ENCODE measurements at places on chromosomes 16 and 17.

GRCh38 chr17:41965694-41966462 is 717 bp upstream of the CNP start:
- peak; percentile 91 for DNase-seq

GRCh38 chr17:55527540-55528118 is 16.4 kb upstream of the SMIM36 start:
- DNase-seq, result no peak

DNA sequence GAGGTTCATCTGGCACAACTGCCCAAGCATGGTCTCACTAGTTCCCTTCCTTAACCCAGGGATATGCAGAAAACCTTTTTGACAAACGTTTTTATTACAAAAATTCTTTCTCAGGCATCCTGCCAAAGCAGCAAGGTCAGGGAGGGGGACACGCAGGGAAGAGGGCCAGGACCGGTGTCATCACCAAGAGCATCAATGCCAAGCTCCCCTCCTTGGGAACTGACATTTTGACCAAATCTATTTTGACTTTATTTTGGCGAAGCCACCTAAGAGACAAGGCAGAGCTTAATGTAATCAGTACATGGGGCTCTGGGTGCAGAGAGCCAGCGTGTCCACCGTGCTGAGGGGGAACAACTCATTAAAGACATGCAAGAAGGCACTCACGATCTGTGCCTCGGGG is 265.2 kb downstream of the CBLN1 start:
- DNase-seq, result no peak

DNA sequence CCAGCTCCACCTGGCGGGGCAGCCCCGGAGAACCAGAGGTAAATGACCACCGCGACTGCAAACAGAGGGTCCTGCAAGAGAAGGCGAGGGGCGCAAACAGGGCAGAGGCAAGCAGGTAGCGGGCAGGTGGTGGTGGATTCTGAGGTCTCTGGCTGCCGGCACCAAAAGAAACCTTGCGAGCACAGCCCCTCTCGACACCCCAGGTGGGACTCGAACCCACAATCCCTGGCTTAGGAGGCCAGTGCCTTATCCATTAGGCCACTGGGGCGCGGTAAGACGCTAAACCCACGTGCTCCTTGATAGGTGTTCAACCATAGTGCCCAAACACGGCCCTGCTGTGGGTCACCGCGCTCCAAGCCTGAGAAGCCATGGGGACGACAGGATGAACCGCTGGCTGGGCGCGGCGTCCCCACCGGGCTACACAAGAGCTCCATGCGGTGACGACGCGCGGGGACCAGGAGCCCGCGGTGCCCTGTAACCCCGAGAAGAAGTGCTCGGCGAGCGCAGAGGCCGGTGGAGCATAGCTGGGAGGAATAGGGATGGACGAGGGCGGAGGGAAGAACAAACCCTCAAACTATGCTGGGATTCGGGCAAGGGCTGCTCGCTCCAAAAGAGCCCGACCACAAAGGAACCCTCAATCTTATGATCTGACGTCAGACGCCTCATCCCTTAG is 12.4 kb downstream of the ATP5PD start:
- DNase-seq, result peak; percentile 74

DNA sequence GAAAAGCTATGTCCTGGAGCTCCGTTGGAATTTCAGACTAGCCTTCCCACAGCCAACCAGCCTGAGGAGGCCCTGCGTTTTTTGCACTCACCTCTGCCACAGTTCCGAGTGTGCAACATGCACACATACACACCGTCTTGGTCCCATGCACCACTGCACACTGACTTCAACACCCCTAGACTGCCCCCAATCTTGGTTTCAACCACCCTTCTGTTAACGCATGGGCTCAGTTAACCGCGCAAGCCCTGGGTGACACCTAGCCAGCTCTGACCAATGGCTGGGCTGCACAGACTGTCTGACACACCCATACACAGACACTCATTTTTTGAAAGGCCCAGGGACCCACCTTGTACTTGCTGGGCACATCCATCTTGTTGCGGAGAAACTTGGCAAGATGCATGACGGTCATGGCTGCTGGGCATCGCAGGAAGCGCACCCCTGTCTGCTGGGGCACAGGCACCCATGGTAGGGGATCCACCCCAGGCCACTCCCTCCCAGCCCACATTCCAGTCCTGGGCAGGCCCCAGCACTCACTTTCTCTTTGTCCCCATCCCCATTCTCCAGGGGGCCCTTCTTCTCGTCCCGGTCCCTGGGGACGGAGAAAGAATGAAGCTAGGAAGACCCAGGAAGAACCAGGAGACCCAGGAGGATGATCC is 8.0 kb downstream of the CISD3 start:
- no peak for DNase-seq

DNA sequence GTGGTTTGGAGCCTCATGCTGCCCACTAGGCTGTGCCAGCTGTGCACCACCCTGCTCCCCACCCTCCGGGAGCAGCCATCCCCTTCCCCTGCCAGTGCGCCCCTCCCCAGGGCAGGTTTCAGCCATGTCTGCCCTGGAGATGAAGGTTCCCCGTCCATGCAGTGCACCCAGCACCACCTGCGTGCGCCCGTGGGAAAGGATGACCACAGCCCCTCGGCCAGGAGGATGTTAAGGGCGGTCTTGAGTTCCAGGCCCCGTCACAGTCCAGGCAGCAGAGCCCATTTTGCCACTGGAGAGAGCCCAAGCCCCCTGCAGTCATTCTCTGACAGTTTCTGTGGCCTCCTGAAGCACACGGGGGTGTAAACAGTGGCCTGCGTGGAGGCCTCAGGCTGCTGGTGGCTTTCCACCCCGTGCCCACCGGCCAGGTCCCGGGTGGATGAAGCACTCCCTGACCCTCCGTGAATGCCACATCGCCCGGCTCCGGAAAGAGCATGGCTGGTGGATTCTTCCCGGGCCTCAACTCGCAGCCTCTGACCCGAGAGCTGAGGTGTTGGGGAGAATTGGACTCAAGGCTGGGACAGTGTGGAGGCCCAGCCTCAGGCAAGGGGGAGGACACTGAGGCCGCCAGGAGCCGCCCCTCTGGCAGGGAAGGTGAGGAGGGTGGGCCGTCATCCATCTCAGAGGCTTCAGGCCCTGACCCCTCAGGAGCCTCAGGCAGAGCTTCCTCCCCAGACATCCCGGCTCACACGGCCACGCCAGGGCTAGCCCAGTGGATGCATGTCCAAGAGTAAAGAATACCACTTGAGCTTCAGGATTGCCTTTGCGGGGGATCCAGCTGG is 69.7 kb upstream of the CHMP6 start:
- DNase-seq, result no peak

GRCh38 chr16:10539793-10540192 is 40.6 kb downstream of the EMP2 start:
- no peak for DNase-seq

DNA sequence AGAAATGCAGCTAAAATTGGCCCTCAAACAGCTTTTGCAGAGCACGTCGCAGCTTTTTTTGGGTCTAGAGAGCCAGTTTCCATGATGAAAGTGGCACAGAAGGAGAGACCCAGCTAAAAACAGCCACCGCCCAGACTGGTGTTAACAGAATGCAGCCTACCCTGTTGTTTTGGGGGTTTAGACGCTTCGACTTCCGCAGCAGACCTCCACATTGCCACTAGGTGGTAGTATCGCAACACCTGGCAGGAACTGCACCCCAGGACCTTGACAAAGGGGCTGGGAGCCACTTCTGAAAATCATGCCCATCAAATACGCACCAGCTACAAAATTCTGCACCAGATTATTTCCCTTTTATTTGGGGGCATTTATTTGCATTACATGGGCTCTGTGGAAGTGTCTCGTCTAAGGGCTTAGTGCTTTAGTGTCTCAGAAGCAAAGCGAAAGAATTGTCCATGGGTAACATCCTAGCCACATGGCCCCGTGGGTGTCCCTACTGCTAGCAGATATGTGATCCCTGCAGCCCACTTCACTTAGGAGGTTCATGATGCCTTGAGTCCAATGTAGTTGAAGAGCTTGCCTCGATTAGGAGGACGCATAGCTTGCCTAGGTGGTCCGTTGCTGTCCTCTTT is 167.1 kb downstream of the HAPSTR1 start:
- no peak for DNase-seq

GRCh38 chr17:56230660-56231059 is 77.4 kb downstream of the ANKFN1 start:
- DNase-seq, result no peak

- DNase-seq, result no peak
Observed at GRCh38 chr17:65754630-65755029, 193.2 kb upstream of the AXIN2 start.

GRCh38 chr16:69509125-69509524 is 56.6 kb upstream of the NFAT5 start:
- DNase-seq, result no peak

- DNase-seq, result no peak
Observed at GRCh38 chr17:55448681-55449080, 27.0 kb upstream of the MMD start.

- no peak for DNase-seq
Observed at GRCh38 chr16:56643080-56643778, 4.8 kb downstream of the MT1A start.

- DNase-seq, result no peak
Observed at GRCh38 chr16:87380403-87380802, 3.2 kb downstream of the FBXO31 start.

DNA sequence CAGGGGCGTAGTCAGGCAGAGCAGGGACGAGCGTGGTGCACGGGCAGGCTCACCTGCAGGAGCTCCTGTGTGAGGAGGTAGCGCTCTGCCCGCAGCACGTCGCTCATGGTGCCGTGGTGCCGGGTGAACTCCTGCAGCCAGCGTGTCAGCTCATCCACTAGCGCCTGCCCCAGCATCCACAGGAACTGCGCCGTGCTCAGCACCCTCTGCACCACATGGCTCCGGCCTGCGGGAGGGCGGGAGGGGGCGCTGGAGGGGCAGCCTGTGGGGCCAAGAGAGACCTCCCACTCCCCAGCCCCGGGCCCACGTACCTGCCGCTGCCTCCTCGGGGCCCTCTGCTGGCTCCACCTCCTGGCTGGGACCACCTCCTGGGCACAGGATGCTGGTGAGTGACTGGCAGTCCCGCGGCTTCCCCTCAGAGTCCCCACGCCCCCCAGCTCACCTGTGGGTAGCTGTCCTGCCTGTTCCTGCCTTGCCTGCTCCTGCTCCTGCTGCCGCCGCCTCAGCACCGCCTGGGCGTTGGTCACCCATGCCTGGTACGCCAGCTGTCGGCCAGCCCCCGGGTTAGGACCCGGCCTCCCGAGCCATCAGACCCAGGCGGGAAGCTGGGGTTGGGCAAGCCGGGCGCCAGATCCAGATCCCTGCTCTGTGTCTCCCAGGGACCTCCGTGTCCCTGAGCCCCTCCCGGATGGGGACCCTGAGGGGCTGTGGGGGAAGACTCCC is 16.6 kb downstream of the CTU2 start:
- DNase-seq, result no peak

DNA sequence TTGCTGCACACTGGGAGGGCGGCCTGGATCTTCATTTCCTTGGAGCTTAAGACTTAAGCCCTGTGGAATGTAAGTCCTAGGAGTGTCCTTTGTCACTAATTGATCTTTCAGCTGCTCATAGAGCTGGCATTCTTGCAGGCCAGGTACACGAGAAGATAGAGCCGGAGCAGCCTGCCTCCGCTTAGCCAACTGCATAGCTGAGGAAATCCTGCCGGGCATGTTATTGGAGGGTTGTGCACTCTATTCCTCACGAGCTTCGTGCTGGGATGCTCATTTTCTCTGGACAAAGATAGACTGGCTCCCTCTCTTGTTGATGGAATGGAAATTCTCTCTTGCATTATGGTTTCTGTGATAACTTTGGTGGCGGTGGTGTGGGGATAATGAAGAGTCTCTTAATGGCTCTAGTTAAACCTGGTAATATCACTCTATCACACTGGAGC is 76.9 kb downstream of the RPA1 start:
- no peak for DNase-seq

- no peak for DNase-seq
Observed at GRCh38 chr16:89269805-89270665, 52.5 kb downstream of the ZNF778 start.

- no peak for DNase-seq
Observed at GRCh38 chr17:57957120-57957850, 2.1 kb upstream of the CUEDC1 start.

GRCh38 chr16:5072334-5073278 is 963 bp downstream of the ALG1 start:
- DNase-seq, result no peak

DNA sequence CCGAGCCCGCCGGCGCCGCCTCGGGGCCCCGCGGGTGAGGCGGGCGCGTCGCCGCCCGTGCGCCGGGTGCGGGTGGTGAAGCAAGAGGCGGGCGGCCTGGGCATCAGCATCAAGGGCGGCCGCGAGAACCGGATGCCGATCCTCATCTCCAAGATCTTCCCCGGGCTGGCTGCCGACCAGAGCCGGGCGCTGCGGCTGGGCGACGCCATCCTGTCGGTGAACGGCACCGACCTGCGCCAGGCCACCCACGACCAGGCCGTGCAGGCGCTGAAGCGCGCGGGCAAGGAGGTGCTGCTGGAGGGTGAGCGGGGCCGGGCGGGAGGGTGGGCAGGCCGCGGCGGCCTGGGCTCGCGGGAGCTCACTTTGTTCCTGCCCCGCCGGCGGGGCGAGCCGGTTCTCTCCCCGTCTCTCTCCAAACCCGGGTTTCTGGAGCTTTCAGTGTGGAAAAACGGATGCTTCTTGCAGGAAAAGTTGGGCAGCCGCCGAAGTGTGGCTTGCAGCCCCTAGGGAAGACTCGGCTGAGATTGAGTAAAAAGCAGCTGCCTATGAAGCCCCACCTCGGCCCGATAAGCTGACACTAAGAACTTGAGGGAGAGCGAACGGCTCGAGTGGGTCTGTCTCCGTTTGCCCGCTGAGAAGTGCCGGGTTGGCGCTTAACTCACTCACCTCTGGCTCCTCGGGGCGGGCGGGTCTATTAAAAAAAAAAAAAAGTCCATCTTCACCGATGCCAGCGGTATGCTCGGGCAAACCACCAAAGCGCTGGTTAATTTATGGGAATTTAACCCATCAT is 677 bp downstream of the SNTB2 start:
- DNase-seq, result no peak

DNA sequence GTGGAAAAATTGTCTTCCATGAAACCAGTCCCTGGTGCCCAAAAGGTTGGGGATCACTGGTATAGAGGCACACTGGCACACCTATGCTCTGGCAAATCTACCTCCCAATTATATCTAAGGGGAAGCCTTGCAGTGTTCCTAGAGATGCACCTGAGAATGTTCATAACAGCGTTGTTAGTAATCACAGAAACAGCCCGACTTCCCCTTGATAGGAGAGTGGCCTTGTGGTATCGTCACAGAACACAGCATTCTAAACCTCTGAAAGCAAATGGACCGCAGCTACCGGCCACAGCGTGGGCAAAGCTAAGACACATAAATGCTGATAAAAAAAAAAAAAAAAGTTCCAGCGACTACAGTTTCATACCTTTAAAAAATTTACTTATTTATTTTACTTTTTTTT is 39.1 kb upstream of the ADGRG1 start:
- no peak for DNase-seq

All from NCI-H2081 treated with DMSO at 0.1 percent for 48 hours (cell line).